Kidney (tissue), 22 donors: ENCODE measurements at places on chromosomes 3 and 15. TPM values are rescaled to one million over a fixed set of nuclear protein-coding genes. Genes with fewer than 3 reads are reported as not detected.

DNA sequence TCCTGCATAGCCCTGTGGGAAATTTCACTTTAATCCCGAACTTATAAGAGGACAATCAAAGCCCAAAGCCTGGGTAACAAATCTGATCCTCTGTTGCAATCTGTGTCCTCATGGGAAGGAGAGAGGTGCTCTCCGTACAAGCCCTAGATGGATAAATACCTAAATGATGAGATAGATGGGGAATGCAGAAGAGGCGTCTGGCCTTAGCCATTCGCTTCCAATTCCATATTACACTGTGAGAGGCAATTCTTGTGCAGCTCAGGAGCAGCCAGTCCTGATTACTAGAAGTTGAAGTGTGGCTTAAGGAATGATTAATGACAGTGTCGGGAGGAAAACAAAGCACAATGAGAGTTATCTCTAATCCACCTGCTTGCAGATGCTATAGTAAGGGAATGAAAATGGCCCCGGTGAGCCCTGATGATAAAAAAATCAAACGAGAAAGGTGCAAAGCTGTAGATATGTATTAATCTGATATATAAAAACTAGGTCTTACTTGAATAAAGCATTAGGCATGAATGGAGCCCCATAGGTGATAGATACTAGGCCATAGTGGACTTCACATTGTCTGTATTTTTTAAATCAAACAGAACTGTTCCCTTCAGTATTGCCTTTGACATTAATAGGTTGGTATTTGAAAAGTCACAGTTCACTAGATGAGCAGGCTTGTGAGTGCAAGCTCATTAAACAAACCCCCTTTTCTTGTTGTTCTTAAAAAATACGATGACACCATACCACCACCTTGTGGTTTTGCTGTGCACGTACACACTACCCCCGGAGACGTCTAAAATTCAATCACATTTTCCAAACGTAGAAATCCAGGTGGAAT is 54.2 kb upstream of the TMCO5A start:
- no peaks in the 10 kb centered on the region for H3K4me1 ChIP-seq
- no peak overlapping the region for H3K4me3 ChIP-seq
- H3K36me3 ChIP-seq, result no peaks in the 10 kb centered on the region
- no peak overlapping the region for H3K27ac ChIP-seq
- H3K27me3 ChIP-seq, result no peaks in the 10 kb centered on the region

- peaks cover 3% of the 10 kb centered on the region for H3K4me1 ChIP-seq
- no peak overlapping the region for H3K4me3 ChIP-seq
- no peaks in the 10 kb centered on the region for H3K27me3 ChIP-seq
- no peaks in the 10 kb centered on the region for H3K36me3 ChIP-seq
- no peak for DNase-seq
- no peak overlapping the region for H3K27ac ChIP-seq
These were observed 35.3 kb downstream of the ANXA2 start for GRCh38 chr15:60362321-60363086.

- no peaks in the 10 kb centered on the region for H3K36me3 ChIP-seq
- H3K27ac ChIP-seq, result no peak overlapping the region
- no peaks in the 10 kb centered on the region for H3K4me1 ChIP-seq
- H3K27me3 ChIP-seq, result no peaks in the 10 kb centered on the region
- H3K4me3 ChIP-seq, result no peak overlapping the region
These were observed 171.5 kb downstream of the NUP210 start for GRCh38 chr3:13248640-13249039.

The SCAMP5 gene
- 13.4 TPM for total RNA-seq

The MESD gene
- 30.9 TPM for total RNA-seq

The HMCES gene
- 40.1 TPM for total RNA-seq

The NR1D2 gene
- 49.3 TPM for total RNA-seq

DNA sequence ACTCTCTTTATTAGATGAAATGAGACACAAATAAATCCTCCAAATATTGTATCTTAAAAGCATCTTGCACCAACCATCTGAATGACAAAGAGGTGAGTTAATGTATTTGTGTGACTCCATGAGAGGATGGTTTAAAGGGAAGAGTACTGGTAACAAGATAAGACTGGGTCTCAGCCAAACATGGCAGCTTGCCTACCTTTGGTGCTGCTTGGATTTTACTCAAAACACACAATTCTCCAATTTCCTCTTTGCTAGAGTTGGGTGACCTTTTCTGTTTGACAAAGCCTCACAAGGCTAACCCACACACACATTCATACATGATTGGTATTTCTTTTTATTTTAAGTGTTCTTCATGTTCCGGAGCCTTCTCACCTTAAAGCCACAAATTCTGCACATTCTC is 506.4 kb downstream of the FGF12 start:
- DNase-seq, result no peak
- no peak overlapping the region for H3K4me3 ChIP-seq
- no peak overlapping the region for H3K27ac ChIP-seq

The GABRA5 gene
- not detected for total RNA-seq

GRCh38 chr15:69504352-69505040 is 51.9 kb downstream of the RPLP1 start:
- H3K27me3 ChIP-seq, result no peaks in the 10 kb centered on the region
- no peak for DNase-seq
- no peak overlapping the region for H3K4me3 ChIP-seq
- no peaks in the 10 kb centered on the region for H3K36me3 ChIP-seq

DNA sequence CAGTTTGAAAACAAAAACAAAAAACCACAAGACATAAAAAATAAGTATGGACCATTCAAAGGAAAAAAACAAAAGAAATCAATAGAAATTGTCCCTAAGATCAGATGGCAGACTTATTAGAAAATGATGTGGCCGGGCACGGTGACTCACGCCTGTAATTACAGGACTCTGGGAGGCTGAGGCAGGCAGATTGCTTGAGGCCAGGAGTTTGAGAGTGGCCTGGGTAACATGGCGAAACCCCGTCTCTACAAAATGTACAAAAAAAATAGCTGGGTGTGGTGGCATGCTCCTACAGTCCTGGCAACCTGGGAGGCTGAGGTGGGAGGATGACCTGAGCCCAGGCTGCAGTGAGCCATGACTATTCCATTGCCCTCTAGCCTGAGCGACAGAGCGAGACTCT is 16.6 kb downstream of the SPCS1 start:
- H3K4me1 ChIP-seq, result no peaks in the 10 kb centered on the region
- H3K27ac ChIP-seq, result no peak overlapping the region
- H3K4me3 ChIP-seq, result no peak overlapping the region
- no peaks in the 10 kb centered on the region for H3K27me3 ChIP-seq

DNA sequence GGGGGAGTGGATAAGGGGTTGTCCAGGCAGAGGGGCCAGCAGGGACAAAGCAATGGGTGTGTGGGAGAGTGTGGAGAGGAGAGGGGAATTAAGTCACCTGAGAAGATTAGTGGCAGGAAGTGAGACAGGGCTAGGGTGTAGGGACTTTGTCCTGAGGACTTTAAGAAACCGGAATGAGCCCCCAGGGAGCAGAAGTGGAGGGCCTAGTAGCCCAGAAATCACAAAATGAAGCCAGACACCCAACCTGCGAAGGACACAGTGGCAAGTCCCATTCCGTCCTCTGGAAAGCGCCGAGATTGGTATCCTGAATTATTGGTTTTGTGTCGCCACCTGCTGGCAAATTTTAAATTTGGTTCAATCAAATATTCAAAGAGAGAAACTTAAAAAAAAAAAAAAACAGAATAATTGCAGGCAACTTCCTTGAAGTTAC is 78.0 kb upstream of the SLC25A36 start:
- no peak overlapping the region for H3K4me3 ChIP-seq
- no peaks in the 10 kb centered on the region for H3K27me3 ChIP-seq

GRCh38 chr3:31699309-31699953 is 166.7 kb downstream of the STT3B start:
- peaks cover 13% of the 10 kb centered on the region for H3K36me3 ChIP-seq
- no peak for DNase-seq
- H3K4me1 ChIP-seq, result no peaks in the 10 kb centered on the region
- no peaks in the 10 kb centered on the region for H3K27me3 ChIP-seq
- H3K27ac ChIP-seq, result no peak overlapping the region
- H3K4me3 ChIP-seq, result no peak overlapping the region

DNA sequence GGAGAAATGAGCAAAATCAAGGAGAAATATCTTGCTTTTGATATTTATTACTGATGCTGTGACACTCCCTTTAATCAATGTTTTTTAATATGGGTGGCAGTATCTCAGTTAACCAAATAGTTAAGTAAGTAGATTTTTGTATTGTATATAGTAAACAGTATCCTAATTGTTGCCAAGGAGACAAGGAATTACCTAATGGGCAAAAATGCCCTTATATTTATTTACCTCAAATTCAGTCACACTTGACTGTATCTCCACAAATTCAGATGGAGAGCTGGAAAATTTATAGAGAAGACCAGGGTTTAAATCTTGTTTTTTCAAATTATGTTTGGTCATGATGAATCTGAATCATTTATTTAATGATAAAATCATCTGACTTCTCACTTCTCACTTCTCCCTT is 3.6 kb upstream of the CHD2 start:
- no peaks in the 10 kb centered on the region for H3K4me1 ChIP-seq
- peaks cover 34% of the 10 kb centered on the region for H3K36me3 ChIP-seq
- H3K27me3 ChIP-seq, result no peaks in the 10 kb centered on the region
- peak overlapping the region; percentile 42 for H3K27ac ChIP-seq
- no peak for DNase-seq
- no peak overlapping the region for H3K4me3 ChIP-seq

The TNFSF10 gene
- 277 TPM for total RNA-seq

The CNOT10 gene
- total RNA-seq, result 34.0 TPM

The SAMD7 gene
- not detected for total RNA-seq

GRCh38 chr3:72549761-72550581 is 298.3 kb downstream of the SHQ1 start:
- H3K4me1 ChIP-seq, result no peaks in the 10 kb centered on the region
- H3K27ac ChIP-seq, result no peak overlapping the region
- H3K36me3 ChIP-seq, result no peaks in the 10 kb centered on the region
- no peak overlapping the region for H3K4me3 ChIP-seq
- H3K27me3 ChIP-seq, result no peaks in the 10 kb centered on the region

The ITIH1 gene
- 0.22 TPM for total RNA-seq

The GABRR3 gene
- total RNA-seq, result not detected

The GOLGA8T gene
- total RNA-seq, result not detected

The STRA6 gene
- 2.0 TPM for total RNA-seq

- H3K4me3 ChIP-seq, result no peak overlapping the region
- H3K27ac ChIP-seq, result no peak overlapping the region
- no peaks in the 10 kb centered on the region for H3K4me1 ChIP-seq
- no peaks in the 10 kb centered on the region for H3K36me3 ChIP-seq
- DNase-seq, result no peak
These were observed 8.6 kb upstream of the TIPIN start for GRCh38 chr15:66364944-66365528.

The CCR1 gene
- total RNA-seq, result 13.8 TPM

- no peak for DNase-seq
- peaks cover 20% of the 10 kb centered on the region for H3K4me1 ChIP-seq
- H3K4me3 ChIP-seq, result no peak overlapping the region
- no peaks in the 10 kb centered on the region for H3K27me3 ChIP-seq
- peaks cover 14% of the 10 kb centered on the region for H3K36me3 ChIP-seq
These were observed 5.8 kb downstream of the HYAL2 start for GRCh38 chr3:50316657-50317242.

- no peak overlapping the region for H3K4me3 ChIP-seq
- H3K27me3 ChIP-seq, result no peaks in the 10 kb centered on the region
- H3K36me3 ChIP-seq, result no peaks in the 10 kb centered on the region
These were observed 131.7 kb downstream of the XXYLT1 start for GRCh38 chr3:195139091-195139875.
